Activated CD4-positive, alpha-beta T cell treated with anti-CD3 and anti-CD28 coated beads, Interleukin-2, amount 10 ng/mL, durations not matched to agents 24 days and 14 days (primary cell): ENCODE measurements at places on chromosomes 5 and 9. TPM values are rescaled to one million over a fixed set of nuclear protein-coding genes. Genes with fewer than 3 reads are reported as not detected.

GRCh38 chr5:89359046-89359445 lies 476.1 kb upstream of the MEF2C start:
- no peak for DNase-seq

- peak; percentile 5 for DNase-seq
Observed at GRCh38 chr9:14869671-14870070, 40.6 kb downstream of the FREM1 start.

- no peak for DNase-seq
Observed at GRCh38 chr9:108087781-108088180, 598.2 kb upstream of the KLF4 start.

GRCh38 chr5:103498211-103498610 lies 64.4 kb downstream of the NUDT12 start:
- no peak for DNase-seq

DNA sequence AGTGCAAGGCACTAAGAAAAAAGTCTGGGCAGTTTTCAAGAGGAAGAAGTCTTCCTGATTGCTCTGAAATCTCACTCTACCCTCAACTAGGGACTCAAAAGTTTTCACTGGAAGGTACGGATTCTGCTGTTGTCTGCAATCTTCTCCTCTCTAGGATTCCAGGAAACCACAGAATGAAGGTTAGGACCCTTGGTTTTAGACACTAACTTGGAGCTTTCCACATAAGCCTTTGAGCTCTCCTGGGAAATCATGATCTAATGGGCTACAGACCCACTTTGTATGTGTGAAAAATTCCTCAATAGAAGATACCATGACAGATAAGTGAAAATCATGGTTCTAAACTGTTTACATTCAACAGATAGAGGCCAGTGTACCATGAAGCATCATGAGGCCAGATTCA lies 265.1 kb downstream of the PSAT1 start:
- DNase-seq = no peak

GRCh38 chr5:72245951-72246532 lies 74.0 kb downstream of the MRPS27 start:
- peak; percentile 35 for DNase-seq

- DNase-seq = no peak
Observed at GRCh38 chr5:84287951-84288350, 96.7 kb downstream of the EDIL3 start.

- peak; percentile 65 for DNase-seq
Observed at GRCh38 chr9:74942801-74943200, 9.9 kb downstream of the C9orf40 start.

DNA sequence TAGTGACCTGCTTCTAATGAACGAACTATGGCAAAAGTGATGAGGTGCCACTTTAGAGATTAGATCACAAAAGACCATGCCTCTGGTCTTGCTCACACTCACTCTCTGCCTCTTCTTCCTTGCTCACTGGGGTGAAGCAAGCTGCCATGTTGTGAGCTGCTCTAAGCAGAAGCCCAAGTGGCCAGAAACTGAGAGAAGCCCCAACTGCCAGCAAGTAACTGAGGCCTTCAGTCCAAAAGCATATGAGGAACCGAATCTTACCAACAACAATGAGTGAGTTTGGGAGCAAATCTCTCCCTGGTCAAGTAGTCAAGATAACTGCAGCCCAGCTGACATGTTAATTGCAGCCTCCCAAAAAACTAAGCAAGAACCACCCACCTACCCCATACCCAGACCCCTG lies 126.0 kb upstream of the ACO1 start:
- DNase-seq = no peak

DNA sequence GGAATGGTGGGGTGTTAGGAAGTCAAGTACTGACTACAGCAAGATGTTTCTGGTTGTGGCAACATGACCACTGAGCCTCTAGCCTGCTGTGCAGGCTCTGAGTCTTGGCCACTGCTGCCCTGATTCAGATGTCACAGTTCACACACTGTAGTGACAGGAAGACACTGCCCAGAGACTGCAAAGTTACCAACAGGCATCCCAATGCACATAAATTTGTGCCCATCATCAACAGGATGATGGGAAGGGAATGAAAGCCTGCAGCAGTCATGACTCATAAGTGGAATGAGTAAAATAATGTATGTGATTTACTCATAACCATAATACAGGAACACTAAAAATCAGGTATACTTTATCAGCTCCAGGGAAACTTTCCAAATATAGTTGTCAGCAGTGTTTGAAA lies 251.6 kb upstream of the HAPLN1 start:
- no peak for DNase-seq

- DNase-seq = peak; percentile 29
Observed at GRCh38 chr5:71891856-71892255, 172.8 kb downstream of the CARTPT start.

DNA sequence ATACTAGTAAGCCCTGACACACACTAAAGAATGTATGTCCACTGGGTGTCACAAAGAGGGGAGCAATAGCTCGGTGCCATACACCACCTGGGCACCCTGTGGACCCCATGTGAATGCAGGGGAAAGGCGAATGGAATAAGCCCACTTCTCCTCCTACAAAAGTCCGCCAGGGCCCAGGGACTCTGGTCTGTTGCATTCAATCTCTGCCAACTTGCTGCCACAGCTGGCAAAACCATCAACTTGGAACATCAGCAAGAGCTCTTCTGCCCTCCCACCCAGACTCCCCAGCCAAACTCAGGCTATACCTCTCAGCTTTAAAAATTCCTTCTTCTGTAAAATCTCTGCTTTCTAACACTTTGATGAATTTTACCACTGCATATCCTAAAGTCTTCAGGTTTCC lies 54.5 kb downstream of the PFDN1 start:
- no peak for DNase-seq

GRCh38 chr5:170200876-170201275 lies 31.9 kb upstream of the C5orf58 start:
- DNase-seq = no peak

DNA sequence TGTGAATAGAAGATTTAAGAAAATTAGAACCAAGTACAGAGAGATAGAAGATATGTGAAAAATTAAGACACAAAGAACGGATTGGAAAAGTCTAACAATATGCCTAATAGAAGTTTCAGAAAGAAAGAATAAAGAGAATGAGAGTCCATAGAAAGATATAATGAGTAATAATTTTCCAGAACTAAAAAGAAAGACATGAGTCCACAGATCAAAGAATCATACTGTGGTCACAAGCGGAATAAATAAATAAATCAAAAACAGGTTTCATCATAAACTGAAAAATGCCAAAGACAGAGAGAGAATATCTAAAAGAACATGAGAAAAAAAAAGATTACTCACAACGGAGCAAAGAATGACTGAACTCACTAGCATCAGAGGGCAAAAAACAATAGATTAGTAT lies 32.9 kb downstream of the FEM1C start:
- no peak for DNase-seq

- DNase-seq = no peak
Observed at GRCh38 chr5:82855893-82856550, 221.2 kb downstream of the TMEM167A start.

DNA sequence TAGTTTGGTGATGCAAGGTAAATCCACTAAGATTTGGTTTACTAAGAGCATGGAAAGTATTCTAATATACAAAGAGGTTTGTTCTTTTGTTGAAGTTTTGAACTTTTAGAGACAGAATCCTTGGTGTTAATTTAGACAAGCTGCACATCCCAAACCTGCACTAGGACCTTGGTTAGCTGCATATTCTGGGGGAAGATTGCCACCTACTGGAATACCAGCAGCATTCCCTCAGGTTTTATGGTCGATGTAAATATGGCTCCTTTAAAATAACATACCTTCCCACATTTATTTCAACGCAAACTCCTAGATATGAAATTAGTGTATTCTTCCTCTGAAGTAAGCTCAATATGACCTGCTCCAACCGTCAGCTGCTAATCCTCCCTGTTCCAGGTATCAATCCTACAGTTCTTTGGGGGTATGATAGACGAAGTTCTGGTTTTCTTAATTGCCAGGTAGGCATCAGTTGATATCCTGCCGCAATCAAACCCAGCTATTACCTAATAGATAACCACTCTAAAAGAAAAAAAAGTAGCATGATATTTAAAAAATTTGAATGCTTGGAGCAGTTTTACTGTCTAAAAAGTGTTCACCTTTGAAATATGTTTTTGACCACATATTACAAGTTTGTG lies 624.1 kb downstream of the ISL1 start:
- DNase-seq = no peak

GRCh38 chr5:172744123-172745104 lies 26.6 kb downstream of the DUSP1 start:
- DNase-seq = no peak

GRCh38 chr5:135343413-135343812 lies 55.6 kb downstream of the MACROH2A1 start:
- no peak for DNase-seq

Gene S1PR3
- 3.4 and 3.8 TPM in 2 replicates for total RNA-seq

Gene FOXD4L6
- total RNA-seq = not detected in 2 replicates

Gene NRARP
- 12.9 and 13.4 TPM in 2 replicates for total RNA-seq

Gene F12
- total RNA-seq = 2.7 and 2.8 TPM in 2 replicates

Gene SLC6A19
- total RNA-seq = not detected in 2 replicates

Gene DNM1
- total RNA-seq = 0.95 and 1.5 TPM in 2 replicates

Gene LCNL1
- not detected in 2 replicates for total RNA-seq

Gene TMEFF1
- total RNA-seq = 0.16 TPM in 1 of 2 replicates, not detected in the other

Gene ORM1
- not detected in 2 replicates for total RNA-seq

Gene TTLL11
- total RNA-seq = 2.4 and 2.8 TPM in 2 replicates
